ENCODE measurements at places on chromosomes 12 and 14.

- no peak for DNase-seq
These were observed 200.4 kb downstream of the PIK3C2G start for GRCh38 chr12:18461758-18462157.

DNA sequence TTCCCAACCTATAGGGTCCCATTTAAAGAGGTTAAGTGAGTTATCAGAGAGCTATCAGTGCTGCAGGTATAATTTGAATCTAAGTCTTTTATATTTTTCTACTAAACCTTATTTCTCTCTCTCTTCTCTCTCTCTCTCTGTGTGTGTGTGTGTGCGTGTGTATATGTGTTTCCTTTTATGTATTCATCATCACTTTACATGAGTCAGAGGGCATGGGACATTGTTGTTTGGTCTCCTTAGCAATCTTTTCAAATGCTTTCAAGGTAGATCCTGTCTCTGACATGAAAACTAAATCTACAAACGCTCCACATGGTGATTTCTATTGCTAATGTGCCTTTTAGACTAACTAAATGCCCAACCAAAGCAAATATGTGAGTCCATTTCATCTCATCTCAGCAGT lies 459.7 kb downstream of the BTG1 start:
- no peak for DNase-seq

- no peak for DNase-seq
These were observed 4.4 kb downstream of the PSMA6 start for GRCh38 chr14:35296545-35296944.

- no peak for DNase-seq
These were observed 73.8 kb upstream of the SRSF5 start for GRCh38 chr14:69693145-69693544.

DNA sequence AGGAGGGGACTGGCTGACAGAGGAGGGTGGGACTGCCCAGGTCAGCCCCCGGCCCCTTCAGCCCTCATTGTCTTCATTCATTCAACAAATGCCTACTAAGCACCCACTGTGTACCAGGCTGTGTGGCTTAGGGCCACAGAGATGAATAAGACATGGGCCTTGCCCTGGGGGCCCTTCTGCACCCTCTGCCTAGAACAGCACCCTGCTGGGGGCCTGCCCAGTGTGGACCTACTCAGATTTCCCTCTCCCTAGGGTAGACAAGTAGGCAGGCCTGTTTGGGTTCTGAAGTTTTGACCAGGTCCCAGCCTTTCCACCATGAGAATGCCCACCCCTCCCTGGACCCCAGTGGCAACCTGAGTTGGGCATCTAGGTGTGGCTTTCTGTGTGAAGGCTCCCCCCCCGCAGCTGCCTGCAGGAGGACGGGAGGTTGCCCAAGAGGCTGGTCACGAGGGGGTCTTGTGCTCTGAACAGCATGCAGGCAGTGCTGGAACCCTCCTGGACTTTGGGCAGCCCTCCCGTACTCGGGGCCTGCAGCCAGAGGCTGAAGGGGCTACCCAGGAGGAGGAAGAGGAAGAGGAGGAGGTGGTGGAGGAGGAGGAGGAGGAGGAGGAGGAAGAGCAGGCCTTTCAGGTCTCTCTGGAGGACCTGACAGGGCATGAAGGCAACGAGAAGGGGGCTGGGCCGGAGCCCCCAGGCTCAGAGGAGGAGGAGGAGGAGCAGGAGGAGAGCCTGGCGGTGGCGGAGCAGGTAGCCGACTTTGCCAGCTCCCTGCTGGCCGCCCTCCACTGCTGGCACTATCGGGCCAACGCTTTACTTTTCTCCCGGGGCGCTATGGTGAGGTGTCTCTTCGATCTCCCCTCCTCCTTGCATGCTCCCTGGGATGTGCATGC lies 33.4 kb downstream of the PLEKHG3 start:
- DNase-seq: no peak

GRCh38 chr14:64706593-64707193 lies 2.5 kb downstream of the PLEKHG3 start:
- DNase-seq: no peak

GRCh38 chr14:66752109-66752508 lies 244.2 kb downstream of the GPHN start:
- no peak for DNase-seq

All from right atrium auricular region (tissue), 2 donors.